Muscle of leg (tissue), 16 donors: ENCODE measurements at places on chromosomes 5 and 9. TPM values are rescaled to one million over a fixed set of nuclear protein-coding genes. Genes with fewer than 3 reads are reported as not detected.

C1QTNF2 gene
- total RNA-seq = 26.8 TPM

FGFR4 gene
- total RNA-seq = 84.8 TPM

WDR38 gene
- total RNA-seq = 0.04 TPM

GZMA gene
- 0.75 TPM for total RNA-seq

PRR7 gene
- 0.93 TPM for total RNA-seq

CTXN3 gene
- total RNA-seq = 2.8 TPM

SLC34A3 gene
- 0.04 TPM for total RNA-seq

OCLN gene
- 2.4 TPM for total RNA-seq

DNA sequence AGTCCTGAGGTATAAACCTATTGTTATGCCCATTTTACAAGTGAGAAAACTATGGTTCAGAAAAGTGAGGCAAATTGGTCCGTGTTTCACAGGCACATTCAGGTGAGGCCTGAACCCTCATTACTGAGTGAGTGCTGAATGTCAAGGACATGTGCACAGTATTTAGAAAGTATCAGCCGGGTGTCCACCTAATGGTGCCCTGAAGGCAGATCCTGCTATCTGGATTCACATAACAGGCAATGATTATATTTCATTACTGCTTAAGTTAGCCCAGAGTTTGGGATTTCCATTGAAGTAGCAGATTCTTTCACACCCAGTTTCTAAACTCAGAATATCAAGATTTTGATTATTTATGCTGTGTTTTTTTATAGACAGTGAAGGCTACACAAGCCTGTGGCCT is 142.7 kb downstream of the LHFPL2 start:
- H3K27ac ChIP-seq = peak overlapping the region; percentile 91
- peaks cover 73% of the 10 kb centered on the region for H3K4me1 ChIP-seq
- no peaks in the 10 kb centered on the region for H3K36me3 ChIP-seq
- no peak for DNase-seq

DNA sequence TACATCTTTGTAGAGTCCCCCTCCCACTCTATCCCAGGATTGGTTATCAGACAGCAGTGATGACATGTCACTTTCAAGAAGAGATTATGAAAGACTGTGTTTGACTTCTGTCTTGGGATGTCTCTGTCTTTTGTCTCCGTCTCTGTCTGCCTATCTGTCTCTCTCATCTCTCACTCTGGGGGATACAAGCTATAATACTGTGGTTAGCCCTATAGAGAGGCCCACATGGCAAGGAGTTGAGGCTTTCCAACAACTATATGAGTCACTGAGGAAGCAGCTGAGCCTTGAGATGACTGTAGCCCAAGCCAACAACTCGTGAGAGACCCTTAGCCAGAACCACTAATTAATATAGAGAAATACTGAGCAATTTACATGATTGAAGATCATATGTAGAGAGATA is 284.8 kb downstream of the PDE4D start:
- H3K36me3 ChIP-seq = no peaks in the 10 kb centered on the region
- no peak for DNase-seq
- no peaks in the 10 kb centered on the region for H3K4me1 ChIP-seq
- no peaks in the 10 kb centered on the region for H3K27me3 ChIP-seq
- H3K4me3 ChIP-seq = no peak overlapping the region

GRCh38 chr5:96758621-96759020 is 49.1 kb downstream of the ERAP1 start:
- no peak overlapping the region for H3K4me3 ChIP-seq
- H3K27me3 ChIP-seq = no peaks in the 10 kb centered on the region
- no peak for DNase-seq
- no peak overlapping the region for H3K27ac ChIP-seq
- no peaks in the 10 kb centered on the region for H3K4me1 ChIP-seq

GRCh38 chr9:89243296-89244061 is 64.9 kb upstream of the SHC3 start:
- no peak overlapping the region for H3K27ac ChIP-seq
- H3K27me3 ChIP-seq = no peaks in the 10 kb centered on the region
- H3K4me1 ChIP-seq = no peaks in the 10 kb centered on the region
- no peak overlapping the region for H3K4me3 ChIP-seq
- H3K36me3 ChIP-seq = no peaks in the 10 kb centered on the region

DNA sequence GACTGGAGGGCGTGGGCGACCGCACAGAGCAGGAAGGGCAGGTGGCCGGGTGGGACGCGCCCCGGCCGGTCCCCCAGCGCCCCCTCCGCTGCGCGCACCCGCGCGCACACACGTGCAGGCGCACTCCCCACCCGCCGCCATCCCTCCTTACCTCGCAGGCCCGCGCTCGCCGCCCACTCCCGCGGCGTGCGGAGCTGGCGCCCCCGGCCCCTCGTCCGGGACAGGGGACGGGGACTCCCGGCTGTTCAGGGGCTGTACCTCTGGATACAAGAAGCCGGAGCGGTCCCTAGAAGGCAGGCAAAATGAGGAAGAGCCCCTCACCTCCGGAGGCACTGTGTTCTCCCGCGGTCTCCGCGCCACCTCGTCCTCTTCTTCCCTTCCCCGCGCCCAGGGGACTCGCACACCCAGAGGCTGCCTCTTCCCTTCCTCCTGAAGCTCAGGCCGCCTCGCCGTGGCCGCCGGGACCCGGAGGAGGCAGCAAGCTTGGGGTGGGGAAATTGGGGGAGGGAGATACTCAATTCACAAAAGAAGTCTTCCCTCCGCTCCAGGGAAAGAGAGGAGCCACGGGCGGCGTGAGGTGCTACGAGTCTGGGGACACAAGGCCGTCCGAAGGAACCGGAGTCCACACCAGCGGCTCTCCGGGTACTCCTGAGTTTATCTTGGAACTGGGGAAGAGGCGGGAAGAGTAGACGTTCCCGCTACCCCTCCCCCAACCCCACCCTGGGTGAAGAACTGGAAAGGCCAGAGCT is 1.4 kb upstream of the GABRB2 start:
- H3K27me3 ChIP-seq = peaks cover 51% of the 10 kb centered on the region
- peak overlapping the region; percentile 42 for H3K4me3 ChIP-seq
- no peak overlapping the region for H3K27ac ChIP-seq

DNA sequence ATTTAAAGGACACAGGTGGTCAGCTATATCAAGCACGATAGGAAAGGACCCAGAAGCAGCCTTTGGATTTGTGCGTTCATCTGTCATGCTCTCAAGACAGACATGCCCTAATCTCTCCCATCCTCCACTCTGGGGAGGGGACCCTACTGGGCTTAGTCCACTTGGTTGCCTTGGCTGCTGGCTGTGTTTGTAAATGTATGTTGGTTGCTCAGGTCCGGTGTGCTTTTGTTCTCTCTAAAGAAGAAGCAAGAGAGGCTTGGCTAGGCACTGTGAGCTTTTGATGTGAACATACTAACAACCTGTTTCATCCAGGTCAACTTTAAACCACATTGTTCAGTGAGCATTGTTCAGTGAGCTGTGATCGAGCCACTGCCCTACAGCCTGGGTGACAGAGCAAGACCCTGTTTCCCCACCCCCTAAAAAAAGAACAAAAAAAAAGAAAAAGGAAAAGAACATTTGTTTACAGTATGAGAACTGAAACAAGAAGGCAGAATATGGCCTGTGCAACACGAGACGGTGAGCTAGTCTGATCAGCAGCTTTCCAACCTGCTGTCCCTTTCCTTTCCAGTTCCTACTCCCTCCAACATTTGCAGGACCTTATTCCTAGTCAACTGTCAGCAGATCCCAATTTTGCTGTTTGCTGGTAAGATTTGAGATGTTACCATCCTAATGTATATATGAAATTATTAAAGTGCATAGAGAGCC is 228.3 kb downstream of the ARHGAP26 start:
- H3K36me3 ChIP-seq = no peaks in the 10 kb centered on the region
- no peaks in the 10 kb centered on the region for H3K27me3 ChIP-seq
- DNase-seq = no peak
- H3K4me1 ChIP-seq = peaks cover 12% of the 10 kb centered on the region
- H3K4me3 ChIP-seq = no peak overlapping the region

DNA sequence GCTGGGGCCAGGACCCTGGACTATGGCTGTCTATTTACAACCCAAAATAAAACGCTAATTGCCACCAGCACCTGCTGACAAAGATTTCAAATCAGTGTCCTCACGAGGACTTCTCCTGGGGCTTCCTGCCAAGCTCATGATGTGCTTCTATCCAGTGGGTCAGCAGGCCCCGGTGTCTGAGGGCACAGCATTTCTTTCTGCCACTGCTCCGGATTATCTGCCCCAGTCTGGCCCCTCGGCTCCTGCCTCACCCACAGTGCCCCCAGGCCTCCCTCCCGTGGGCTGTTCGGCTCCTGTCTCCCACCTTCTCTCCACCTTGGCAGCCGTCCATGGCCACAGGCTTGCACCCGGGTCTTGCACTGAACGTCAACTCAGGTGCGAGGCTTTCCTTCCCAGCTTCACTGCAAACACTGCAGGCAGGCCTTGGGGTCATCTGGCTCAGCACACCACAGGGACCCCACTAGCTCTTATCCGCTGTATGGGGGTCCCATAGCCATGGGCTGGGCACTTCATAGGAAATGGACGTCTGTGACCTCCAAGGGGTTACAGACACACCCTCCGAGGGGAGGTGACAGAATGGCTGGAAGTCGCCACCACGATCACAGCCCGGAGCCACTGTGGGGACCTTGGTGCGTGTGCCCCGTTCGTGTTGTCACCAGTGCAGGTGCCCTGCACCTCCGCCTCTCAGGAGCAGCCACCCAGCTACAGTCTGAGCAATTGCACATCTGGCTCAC is 43.8 kb upstream of the FCN1 start:
- H3K4me1 ChIP-seq = peaks cover 24% of the 10 kb centered on the region
- peak; percentile 47 for DNase-seq
- H3K36me3 ChIP-seq = no peaks in the 10 kb centered on the region
- peaks cover 10% of the 10 kb centered on the region for H3K27me3 ChIP-seq
- H3K27ac ChIP-seq = no peak overlapping the region

DNA sequence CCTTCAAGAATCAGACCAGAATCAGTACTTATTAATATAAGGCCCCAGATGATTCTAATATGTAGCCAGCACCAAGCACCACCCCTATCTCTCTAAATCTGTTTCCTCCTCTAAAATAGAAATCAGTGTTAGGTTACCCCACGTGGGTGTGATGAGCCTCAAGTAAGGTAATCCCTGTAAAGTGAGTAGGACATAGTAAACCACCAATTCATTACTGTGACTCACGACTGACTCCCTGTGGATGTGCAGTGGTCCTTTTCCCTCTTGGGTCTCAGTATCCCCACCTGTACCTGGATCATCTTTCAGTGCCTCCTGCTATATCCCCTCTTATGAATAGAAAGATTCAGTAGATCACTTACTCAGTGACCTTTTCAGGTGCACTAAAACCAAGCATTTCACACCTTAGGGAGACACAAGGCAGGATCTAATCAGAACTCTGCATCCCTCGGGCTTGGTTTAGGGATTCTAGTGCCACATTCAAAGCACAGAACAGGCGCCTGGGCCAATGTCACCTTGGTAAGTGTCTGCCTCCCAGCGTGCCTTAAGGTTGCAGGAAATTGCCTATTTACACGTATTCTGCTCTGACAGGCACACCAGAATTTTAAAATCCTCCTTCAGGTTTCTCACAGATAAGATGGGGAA is 12.2 kb upstream of the ALDH1B1 start:
- DNase-seq = peak; percentile 46
- peak overlapping the region; percentile 1 for H3K27ac ChIP-seq
- no peaks in the 10 kb centered on the region for H3K36me3 ChIP-seq
- H3K4me1 ChIP-seq = peaks cover 29% of the 10 kb centered on the region

- no peaks in the 10 kb centered on the region for H3K36me3 ChIP-seq
- no peaks in the 10 kb centered on the region for H3K27me3 ChIP-seq
- no peaks in the 10 kb centered on the region for H3K4me1 ChIP-seq
- no peak overlapping the region for H3K4me3 ChIP-seq
- H3K27ac ChIP-seq = no peak overlapping the region
These were observed 145.6 kb upstream of the TSLP start for GRCh38 chr5:110925916-110926315.

DNA sequence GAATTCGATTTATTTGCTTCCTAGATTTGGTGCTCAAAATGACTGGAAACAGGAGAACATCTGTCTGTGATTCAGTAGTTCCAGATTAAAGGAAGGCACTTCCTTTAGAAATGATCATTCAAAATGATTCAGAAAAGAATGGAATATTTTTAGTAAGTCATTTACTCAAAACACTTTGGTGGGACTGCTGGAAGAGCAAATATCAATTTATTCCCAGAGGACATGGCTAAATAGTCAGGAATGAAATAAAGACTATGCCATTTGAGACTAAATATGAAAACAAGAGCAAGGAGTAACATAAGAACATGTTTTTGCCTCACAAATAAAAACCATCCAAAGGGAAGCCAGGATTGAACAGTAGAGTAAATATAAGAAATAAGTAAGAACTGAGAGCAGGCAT is 138.6 kb upstream of the RASA1 start:
- no peaks in the 10 kb centered on the region for H3K4me1 ChIP-seq
- DNase-seq = no peak
- H3K36me3 ChIP-seq = no peaks in the 10 kb centered on the region
- no peak overlapping the region for H3K27ac ChIP-seq

- H3K4me1 ChIP-seq = peaks cover 38% of the 10 kb centered on the region
- no peak overlapping the region for H3K27ac ChIP-seq
- H3K27me3 ChIP-seq = peaks cover 10% of the 10 kb centered on the region
- no peaks in the 10 kb centered on the region for H3K36me3 ChIP-seq
- no peak for DNase-seq
These were observed 18.6 kb downstream of the SLC6A7 start for GRCh38 chr5:150208187-150209098.

DNA sequence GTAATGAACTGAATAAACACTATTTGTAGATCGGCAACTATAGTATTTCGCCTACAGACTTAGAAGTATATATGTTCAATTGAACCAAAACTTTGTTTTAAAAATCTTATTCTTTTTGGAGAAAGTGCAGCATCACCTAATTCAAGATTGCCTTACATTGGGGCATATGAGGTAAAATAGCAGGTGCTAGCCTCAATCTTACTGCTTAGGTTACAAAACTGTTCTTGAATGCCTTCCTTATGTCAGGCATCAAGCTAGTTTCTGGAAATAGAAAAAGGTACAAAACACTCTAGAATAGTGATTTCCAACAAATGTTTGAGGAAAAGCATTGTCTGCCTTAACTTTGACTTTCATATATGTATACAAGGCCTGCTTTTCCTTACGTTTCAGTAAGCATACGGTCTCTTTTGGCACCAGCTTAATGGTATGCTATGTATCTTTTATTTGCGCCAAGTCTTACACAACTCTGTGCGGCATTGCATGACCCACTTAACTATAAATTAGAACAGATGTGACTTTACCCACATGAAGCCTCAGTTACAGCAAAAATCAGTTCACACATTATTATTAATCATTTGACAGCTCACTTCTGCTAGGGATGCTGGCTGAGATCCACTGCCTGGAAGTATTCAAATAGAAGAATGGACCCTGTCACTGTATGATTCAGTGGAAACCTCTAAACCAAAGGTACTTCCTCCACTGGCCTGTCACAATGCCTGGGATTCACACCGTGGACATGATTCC is 174.1 kb downstream of the PRELID2 start:
- H3K27ac ChIP-seq = no peak overlapping the region
- H3K4me3 ChIP-seq = no peak overlapping the region
- no peaks in the 10 kb centered on the region for H3K4me1 ChIP-seq

DNA sequence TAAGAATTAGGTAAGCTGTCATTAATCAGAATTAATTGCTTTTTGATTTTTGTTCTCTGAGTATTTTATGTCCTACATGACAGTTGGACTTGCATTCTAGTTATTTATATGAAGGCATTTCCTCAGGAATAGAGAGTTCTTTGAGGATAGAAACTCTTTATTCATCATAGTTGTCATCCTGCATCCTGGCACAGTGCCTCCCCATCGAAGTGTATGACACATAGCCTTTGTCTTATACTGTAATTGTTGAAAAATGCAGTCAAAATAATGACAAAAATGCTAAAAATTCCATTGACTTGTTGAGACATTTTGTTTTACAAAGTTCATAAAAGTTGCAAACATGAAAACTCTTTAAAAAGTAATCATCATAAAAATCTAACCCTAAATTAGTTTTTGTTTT is 36.5 kb downstream of the CFAP95 start:
- no peaks in the 10 kb centered on the region for H3K4me1 ChIP-seq
- no peak overlapping the region for H3K4me3 ChIP-seq
- DNase-seq = no peak
- no peaks in the 10 kb centered on the region for H3K27me3 ChIP-seq
